H7 (cell line): ENCODE measurements at places on chromosomes 1 and 21.

- DNase-seq = no peak
Observed at GRCh38 chr1:243447347-243447746, 191.5 kb downstream of the SDCCAG8 start.

- DNase-seq = no peak
Observed at GRCh38 chr1:24696041-24696755, 49.0 kb upstream of the CLIC4 start.

DNA sequence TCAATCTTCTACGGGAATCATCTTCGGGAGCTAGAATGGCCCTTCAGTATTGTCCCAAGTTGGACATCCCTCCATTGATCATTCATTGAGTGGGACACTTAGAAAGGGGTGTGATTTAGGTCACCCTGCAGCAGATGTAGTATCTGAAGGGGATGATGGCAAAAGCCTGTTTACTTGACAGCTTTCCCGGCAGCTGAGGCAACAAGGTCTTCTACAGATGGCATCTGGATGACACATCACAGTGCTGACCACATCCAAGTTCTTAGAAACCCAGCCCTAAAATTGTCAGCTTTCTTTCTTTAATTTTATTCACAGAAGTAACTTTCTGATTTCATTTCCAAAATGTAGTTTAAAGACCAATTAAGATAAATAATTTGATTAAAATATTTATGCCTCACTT is 150.3 kb downstream of the AMY1C start:
- no peak for DNase-seq

DNA sequence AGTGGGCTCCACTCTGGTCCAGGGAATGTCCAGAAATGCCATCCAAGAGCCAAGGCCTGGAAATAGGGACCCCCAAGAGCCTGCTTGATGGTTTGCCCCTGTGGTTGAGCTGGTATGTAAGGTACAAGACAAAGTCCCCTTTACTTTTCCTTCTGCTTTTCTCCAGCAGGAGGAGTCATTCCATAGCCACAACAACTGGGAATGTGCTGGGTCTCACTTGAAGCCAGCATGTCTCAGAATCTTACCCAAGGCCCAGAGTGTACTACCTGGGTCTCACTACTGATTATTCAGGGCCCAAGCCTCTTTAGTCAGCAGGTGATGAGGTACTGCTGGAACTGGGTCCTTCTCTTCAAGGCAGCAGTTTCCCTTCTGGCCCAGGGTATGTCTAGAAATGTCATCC is 62.1 kb upstream of the CD55 start:
- no peak for DNase-seq

DNA sequence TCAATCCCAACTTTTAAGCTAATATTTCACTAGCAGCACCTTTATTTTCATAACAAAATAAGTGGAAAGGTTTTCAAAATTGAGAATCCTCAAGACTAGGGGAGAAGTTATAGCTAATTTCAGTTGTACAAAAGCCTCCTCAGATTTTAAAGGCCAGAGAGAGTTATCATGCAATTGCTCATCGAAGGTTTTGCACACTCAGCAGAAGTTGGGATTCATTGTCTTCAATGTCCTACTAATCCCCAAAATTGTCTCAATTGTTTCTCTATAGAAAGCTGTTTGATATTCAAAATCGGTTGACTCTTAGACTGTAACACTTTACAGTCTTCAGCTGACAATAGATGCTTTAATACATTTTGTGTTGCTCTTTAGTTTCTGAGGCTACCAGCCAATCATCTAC is 170.7 kb upstream of the TNR start:
- DNase-seq = no peak

GRCh38 chr1:44119525-44119924 is 904 bp downstream of the KLF17 start:
- DNase-seq = peak; percentile 55

DNA sequence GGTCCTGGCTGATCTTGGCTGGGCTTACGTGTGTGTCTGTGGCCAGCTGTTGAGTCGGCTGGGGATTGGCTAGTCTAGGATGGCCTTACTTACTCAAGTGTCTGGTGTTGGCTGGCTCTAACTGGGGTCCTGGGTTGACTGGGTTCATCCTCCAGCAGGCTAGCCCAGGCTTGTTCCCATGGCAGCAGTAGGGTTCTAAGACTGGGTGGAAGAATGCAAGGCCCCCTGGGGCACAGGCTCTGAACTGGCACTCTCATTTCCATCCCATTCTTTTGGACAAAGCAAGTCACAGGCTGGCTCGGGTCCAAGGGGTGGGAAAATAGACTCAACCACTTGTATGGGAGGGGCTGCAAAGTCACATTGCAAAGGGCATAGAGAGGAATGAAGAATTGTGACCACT is 7.9 kb upstream of the OPRD1 start:
- no peak for DNase-seq

GRCh38 chr1:198598796-198599321 is 40.0 kb upstream of the PTPRC start:
- DNase-seq = no peak

DNA sequence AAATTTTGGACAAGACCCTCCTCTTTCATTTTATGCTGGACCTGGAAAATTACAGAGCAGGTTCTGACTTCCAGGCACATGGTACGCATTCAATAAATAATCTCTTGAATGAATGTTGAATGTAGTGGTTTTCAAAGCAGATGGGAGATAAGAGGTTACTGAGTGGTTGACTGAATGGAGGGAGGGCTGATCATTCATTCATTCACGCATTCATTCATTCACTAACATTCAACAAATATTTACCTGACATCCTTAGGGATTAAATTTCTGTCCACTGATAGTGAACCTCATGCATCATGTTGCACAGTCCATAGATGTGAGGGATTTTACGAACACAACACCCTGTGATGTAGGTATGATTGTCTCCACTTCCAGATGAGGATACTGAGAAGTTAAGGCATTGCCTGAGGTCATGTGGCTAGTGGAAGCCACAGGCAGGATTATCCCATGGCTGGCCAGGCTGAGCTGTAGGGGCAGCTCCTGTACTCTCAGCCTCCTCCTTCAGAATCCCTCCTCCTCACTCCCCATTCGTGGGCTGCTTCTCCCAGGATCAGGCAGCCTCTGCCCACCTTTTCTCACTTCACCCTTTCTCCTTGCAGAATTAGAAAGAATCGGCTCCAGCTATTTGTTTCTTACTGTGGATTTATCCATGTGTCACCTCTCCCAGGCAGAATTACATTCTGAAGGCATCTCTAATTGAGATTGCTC is 48.4 kb upstream of the ATP5PO start:
- DNase-seq = no peak

- no peak for DNase-seq
Observed at GRCh38 chr1:183576537-183576936, 13.7 kb downstream of the NCF2 start.

GRCh38 chr21:45935628-45936027 is 45.9 kb upstream of the COL6A1 start:
- DNase-seq = peak; percentile 19

GRCh38 chr1:167116174-167116573 is 22.3 kb downstream of the STYXL2 start:
- no peak for DNase-seq

- peak; percentile 33 for DNase-seq
Observed at GRCh38 chr1:9315411-9316079, 22.9 kb downstream of the SPSB1 start.

DNA sequence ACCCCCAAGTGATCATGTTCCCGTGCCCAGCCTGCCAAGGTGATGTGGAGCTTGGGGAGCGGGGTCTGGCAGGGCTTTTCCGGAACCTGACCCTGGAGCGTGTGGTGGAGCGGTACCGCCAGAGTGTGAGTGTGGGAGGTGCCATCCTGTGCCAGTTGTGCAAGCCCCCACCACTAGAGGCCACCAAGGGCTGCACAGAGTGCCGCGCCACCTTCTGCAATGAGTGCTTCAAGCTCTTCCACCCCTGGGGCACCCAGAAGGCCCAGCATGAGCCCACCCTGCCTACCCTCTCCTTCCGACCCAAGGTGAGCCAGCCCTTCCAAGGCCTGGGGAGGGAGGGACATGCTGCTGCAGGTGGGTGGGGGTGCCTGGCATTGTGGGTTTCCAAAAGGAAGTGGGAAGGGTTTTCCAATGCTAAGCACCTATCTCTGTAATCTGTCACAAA is 2.3 kb downstream of the TRIM46 start:
- peak; percentile 56 for DNase-seq

DNA sequence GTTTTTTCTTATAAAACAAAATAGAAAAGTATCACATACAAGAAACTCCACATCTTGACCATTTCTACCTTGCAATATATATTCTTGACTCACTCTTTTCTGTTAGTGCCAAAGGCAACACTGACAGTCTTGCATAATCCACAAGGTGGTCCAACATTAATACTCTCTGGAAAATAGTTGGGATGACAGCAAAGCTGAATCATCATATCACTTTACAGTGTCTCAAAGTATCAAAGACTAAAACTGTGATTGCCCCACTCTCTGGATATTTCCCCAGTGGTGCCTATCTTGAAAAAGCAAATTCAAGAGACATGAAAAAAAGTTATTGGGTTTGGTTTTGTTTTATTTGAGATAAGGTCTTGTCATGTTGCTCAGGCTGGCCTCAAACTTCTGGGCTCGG is 14.6 kb upstream of the TGFBR3 start:
- no peak for DNase-seq

GRCh38 chr1:9289090-9289534 is 3.6 kb upstream of the SPSB1 start:
- DNase-seq = no peak

DNA sequence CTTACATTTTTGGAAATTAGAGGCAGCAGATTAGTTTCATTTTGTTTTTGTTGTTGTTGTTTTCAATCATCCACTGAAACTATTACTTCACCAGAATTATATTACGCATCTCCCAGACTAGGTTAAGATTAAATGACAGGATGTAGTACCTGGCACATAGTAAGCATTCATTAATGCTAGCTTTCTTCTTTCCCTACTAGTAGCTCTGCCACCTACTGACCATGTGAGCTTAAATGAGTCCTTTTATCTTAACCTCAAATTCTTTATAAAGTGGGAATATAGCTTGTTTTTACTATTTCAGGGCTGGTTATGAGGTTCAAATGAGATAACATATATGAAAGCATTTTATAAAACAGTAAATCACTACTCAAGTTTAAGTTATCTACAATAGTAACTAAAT is 10.2 kb upstream of the ASPM start:
- no peak for DNase-seq

DNA sequence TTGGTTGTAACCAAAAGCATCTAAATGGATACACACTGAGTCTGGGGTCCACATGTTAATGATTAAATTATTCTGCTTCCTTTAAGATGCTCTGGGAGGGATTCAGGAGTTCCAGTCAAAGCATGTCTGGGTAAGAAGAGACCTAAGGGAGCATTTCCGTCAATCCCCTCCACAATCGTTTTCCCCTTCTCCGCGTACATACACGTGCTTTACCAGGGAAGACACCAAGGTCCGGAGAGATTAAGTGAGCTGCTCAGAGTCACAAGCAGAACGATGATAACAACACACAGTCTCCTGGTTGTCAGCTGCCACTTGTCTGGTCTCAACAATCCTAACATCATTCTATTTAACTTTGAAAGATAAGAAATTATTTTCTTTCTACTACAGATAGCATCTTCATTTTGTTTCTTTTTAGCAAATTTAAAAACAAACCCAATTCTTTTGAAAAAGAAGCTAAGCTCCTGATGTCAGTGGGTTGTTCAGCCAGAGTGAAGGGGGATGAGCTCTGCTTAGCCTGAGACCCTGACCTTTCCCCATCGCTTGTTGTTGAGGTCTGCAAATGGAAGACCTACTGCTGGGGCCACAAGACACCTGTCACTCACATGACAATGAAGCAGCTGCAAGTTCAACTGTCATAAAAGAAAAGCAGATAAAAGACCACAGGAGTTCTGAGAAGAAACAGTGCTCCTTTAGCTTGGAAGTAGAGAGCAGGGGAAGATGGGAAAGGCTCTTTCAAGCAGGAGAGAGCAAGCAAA is 4.5 kb downstream of the PAFAH2 start:
- peak; percentile 56 for DNase-seq

DNA sequence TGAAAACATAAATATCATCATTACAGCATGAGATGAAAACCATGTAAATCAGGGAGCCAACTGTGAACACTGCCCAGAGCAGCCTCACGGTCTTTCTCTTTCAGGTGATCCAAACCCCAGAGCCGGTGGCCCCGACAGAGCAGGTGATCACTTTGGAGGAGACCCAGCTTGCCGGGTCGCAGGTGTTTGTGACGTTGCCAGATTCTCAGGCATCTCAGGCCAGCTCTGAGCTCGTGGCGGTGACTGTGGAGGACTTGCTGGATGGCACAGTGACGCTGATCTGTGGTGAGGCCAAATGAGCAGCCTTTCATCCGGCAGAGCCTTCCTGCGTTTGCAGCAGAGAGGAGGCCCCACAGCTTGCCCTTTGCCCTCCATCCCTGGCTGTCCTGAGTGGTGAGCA is 37.2 kb upstream of the EPHA8 start:
- no peak for DNase-seq

DNA sequence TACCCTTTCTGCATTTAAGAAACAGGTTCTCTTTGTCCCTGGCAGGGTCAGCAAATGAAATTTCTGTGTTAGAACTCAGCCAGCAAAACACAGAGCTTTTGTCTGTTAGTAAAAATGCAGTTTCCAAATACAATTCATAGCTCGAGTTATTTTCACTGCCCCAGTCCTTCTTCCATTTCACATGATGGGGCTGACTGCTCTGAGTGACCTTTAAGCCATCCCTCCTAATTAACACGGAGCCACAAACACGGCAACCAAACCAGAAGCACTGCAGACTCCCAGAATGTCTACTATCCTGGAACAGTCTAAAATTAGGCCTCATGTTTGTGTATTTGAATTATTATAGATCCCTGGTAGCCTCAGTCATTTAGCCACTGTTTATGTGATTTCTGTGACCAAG is 99.1 kb upstream of the RGS4 start:
- no peak for DNase-seq

GRCh38 chr1:33259879-33260278 is 3.6 kb downstream of the ZNF362 start:
- DNase-seq = no peak

DNA sequence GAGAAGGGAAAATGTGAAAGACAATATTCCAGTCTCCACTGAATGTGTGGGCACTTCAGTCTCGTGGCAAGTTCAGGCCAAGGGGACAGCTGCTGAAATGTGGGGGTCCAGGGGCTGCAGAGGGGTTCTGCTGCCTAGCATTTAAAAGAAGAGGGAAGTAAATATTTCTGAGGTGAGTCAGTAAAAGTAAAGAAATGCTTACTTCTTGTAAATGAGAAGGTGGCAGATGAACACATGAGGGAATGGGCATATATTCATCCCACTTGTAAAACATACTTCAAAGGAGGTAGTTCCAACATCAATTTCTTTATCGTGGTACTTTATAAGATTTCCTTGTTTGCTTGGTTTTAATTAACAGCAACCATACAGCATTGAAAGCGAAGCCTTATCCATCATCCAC is 63.1 kb upstream of the HIVEP3 start:
- no peak for DNase-seq

GRCh38 chr1:5906116-5906515 is 86.1 kb downstream of the NPHP4 start:
- DNase-seq = peak; percentile 20

GRCh38 chr1:20552728-20553445 is 514 bp downstream of the FAM43B start:
- DNase-seq = peak; percentile 81

DNA sequence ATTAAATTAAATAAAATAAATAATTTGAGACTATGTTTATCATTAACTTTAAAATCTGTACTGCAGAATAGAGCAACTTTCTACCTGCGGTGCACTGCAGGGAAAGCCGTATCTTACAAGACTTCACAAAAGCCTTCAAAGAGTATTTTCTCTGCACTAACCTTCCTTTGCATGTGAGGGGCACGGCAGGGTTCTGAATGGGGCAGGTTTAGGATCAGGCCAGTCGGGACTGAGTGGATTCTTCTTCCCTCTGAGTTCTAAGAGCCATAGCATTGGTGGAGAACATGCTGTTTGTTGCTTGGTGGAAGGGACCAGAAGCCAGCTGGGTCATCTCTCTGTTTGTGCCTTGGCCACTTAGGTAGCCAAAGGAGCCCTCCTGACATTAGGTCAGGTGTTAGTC is 55.2 kb upstream of the LGALS8 start:
- peak; percentile 52 for DNase-seq
